ENCODE measurements at places on chromosomes 4 and X.

- peak; percentile 5 for DNase-seq
These were observed 81.9 kb upstream of the QRFPR start for GRCh38 chr4:121462660-121463261.

DNA sequence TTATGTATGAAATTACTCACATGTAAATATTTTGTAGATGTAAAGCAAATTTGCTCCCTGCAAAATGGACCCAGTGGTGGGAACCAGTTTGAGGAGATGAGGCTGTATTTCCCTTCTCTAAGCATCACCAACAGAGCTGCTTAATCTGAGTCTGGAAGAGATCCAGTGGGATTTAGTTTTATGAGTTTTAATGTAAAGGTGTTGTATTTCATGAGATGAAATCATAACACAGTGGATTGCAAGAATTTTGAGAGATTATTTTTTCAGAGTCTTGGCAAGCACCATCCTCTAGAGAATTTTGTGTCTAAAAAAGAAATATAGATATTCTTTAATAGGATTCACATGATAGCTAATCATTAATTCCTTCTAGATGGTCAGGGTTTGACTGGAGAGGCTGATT, 35.6 kb upstream of the SFRP2 start:
- DNase-seq = no peak

DNA sequence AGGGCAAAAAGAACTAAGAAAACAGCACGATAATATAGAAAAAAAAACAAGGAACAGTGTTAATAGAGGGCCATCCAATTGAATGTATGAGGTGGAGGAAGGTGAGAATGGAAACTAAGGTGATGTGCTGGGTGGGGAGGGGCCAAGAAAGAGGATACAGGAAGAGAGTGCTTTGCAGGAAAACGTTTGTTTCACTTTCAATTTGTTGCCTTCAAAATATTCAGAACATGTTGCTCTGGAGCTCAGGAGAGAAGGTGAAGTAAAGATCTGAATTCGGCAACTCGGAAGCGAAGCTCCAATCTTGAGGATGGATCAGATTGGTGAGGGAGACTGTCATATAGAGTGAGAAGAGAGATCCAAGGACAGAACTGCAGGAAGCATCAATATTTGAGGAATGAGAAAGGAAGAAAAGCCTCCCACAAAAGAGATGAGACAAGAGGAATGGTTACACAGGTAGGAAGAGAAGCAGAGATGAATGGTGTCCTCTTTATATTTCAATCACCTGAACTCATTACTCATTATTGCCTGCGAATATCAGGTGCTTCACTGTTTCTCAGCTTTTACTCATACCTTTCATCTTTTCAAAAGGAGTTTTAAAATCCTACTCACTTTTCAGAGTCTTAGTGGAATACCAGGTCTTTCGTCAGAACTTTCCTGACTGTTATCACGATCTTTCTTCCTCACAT, 14.7 kb upstream of the SEC24D start:
- DNase-seq = no peak

GRCh38 chr4:108852691-108853090, 89.8 kb upstream of the ETNPPL start:
- no peak for DNase-seq

- DNase-seq = no peak
These were observed at the start of gene STAG2 for GRCh38 chrX:123961268-123962005. Gene STAG2 (plus strand): TSS chrX:123961706. CDS start chrX:124022628, 60,922 bp downstream.

DNA sequence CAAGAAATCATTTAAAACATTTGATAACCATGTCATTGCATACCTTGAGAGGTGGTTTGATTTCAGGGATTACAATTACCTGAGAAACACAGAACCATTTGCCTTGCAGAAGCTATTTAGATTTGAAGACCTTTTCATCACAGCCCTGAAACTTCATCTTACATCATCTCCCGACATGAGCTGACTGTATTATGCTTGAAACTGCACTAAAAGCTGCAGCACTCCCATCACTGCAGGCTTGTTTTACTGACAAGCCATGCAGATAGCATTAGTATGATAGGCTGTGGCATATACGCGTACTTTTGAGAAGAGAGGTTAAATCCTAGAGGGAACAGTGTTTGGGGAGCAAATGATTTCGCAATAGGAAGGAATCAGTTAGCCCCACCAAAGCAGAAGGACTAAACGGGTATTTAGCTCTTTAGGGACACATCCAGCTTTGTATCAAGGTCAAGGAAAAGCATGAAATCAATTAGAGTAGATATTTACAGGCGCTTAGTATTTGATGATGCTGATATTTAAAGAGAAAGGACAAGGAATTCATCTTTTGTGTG, 133.2 kb upstream of the DIAPH2 start:
- no peak for DNase-seq

GRCh38 chr4:6373541-6374410, 98.6 kb downstream of the PPP2R2C start:
- no peak for DNase-seq

DNA sequence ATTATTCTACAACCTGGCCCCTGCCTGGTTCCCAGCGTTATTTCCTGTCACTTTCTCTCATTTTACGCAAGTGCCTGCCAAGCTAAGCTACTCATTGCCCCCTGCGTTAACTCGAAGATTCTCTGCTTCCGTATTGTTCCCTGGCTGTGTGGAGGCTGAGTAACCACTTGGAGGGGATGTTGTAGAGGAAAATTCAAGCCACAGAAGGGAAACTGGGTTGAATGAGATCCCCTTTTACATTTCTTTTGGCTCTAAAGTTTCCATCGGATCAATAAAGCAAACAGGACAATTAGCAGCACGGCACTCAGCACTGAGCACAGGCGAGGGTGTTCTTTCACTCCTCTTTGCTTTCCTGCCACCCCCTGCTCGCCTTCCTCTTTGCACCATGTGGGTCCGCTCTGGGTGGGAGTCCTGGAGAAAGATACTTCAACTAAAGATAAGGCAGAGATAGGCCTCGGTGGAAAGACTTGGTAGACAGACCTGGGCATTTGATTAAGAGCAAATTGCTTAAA, 4.2 kb upstream of the TMSB4X start:
- no peak for DNase-seq

DNA sequence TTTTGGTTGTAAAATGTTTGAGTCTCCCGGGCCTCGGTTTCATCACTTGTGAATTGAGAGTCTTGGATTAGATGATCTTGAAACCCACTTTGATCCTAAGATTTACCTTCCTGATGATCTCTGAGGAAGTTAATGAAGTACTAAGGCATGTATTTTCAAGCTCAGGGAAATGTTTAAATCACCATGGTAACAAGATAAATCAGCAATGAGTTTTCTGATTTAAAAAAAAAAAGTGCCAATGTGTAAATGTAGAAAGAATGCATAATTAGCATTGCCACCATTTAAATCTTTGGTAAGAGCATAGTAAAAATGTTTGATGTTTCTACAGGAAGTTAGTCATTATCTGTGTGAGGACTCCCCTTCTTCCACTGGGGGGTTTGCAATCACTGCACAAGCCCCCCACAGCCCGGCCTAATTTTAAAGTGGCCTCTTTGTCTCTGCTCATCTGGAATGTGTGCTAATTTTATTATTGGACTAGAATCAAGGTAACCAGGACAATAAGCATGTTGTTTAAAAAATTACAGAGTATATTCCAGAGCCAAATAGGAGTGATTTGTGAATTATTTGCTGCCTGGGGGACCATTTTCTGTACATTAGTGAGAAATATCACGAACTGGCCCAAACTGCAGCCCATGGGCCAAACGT, 93.6 kb downstream of the SLC34A2 start:
- DNase-seq = no peak

DNA sequence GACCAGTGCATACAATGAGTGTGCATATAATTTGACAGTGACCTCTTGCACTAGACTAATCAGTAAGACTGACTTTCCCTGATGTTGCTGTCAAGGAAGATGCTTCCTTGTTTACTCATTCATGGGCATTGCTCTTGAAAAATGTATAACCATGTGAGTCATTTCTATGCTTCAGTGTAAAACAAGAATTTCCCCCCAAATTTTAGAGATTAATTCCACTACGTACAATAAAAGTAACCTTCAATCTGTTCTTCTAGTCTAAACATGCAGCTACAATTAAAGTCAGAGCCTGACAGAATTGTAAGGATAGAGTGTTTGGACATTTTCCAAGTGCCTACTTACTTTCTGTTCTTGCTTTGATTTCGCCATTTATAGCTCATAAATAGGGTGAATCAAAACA, 935.7 kb downstream of the RAPGEF2 start:
- no peak for DNase-seq

DNA sequence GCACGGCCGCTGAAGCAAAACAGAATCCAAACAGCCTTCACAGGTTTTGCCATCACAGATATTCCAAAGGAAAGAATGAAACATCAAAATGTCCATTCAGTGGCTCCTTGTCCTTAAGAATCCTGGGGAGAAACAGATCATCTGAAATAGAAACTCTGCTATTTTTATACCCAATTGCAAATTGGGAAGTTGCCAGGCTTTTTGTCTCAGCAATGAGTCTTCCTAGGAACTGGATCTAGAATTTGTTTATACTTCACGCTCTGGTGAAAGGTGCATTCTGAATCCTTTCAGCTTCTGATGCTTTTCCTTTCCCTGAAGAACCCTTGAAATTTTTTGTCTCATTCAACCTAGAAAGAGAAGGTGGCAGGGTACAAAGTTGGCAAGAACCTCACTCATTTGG, 218.9 kb downstream of the FBXW7 start:
- no peak for DNase-seq

DNA sequence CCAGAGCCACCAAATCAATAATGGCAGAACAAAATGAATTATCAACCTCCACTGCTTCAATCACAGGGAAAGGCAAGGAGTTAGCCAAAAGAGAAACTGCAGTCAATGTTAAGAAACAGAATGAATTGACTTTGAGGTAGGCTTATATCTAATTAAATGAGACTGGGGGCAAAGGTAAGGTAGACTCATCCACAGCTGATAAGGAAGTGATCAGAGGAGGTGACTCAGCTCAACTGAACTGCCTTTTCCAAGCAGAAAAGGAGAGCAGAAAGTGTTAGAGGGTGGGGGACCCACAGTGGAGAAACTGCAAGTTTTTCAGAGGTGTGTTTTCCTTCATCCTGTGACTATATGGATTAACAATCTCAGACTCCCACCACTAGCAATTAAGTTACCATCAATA, 345.8 kb upstream of the PPARGC1A start:
- no peak for DNase-seq

GRCh38 chrX:131841496-131842437, 181.3 kb upstream of the STK26 start:
- peak; percentile 35 for DNase-seq

GRCh38 chr4:168852933-168853713, 156.9 kb downstream of the CBR4 start:
- DNase-seq = no peak

DNA sequence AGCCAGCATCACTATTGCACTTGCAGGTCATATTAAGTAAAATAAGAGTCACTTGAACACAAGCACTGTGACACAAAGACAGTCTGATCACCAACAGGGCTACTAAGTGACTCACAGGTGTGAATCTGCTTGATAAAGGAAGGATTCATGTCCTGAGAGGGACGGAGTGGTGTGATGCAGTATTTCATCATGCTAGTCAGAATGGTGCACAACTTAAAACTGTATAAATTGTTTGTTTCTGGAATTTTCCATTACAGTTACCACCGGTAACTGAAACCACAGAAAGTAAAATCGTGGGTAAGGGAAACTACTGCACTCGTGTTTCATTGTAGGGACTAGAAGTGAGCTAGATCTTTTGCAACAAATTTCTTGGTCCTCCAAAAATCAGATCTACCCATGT, 109.7 kb downstream of the ELOVL6 start:
- no peak for DNase-seq

GRCh38 chr4:166838975-166839614, 395.2 kb downstream of the SPOCK3 start:
- DNase-seq = no peak

DNA sequence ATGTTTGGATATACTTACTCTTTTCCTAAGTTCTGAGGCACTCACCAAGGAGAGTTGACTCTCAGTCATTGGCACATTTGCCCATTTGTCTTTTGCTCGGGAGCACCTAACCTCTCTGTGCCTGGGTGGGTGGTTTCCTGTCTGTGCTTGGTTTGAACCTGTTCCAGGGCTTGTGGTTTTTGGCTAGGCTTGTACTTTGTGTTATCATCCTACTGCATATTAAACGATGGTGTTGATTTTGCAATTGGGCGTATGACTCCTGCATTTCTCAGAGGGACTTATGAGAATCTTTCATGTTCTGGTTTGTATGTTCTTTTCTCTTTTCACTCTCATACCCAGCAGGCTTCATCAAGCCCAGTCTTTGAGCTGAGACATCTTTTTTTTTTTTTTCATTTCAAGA, 161.7 kb downstream of the BTC start:
- no peak for DNase-seq

GRCh38 chrX:70613295-70613694, 168.7 kb downstream of the DLG3 start:
- no peak for DNase-seq

GRCh38 chr4:13849778-13850177, 222.3 kb upstream of the BOD1L1 start:
- DNase-seq = no peak

DNA sequence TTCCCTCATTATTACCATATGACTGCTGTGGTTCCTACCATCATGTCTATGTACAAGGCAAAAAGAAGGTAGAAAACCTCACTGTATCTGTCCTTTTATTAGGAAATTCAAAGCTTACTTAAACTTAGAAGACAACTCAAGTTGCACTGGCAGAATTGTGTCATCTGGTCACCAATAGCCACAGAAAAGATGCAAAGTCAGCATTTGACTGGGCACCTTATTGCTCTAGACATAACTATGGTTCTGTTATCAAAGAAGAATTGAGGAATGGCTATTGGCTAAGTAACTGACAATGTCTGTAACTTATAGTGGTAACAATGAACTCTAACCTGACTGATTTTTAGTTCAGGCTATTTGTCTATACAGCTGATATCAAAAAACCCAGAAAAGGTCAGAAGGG, 45.3 kb downstream of the MAP9 start:
- DNase-seq = no peak

DNA sequence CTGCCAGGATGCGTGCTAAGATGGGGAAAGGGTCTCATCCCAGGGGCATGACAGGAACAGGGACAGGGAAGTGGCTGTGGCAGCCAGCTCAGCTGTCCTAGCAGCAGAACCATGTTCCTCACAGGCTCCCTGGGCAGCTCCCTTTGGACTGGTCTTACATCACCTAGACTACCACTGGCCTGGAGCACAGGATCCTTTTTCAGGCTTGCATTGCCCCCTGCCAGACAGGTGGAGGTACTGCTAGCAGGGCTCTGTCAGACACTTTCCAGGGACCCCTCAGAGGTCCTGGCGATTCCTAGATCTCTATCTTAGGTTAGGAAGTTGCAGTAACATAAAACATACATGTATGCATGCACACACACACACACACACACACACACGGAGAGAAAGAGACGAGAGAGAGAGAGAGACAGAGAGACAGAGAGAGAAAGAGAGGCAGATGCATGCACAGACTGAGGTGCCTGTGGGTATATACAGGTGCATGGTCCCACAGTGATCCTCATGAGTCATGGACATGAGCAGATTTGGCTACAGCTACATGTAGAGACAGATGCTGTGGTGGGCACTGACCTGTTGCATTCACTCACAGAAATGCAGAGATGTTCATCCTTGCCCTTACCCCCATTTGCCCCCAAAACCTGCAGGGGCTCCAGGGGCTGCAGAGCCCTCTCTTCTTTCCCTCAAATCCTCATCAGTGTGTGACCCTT, 63.6 kb downstream of the STARD8 start:
- DNase-seq = peak; percentile 32

GRCh38 chr4:77143091-77143490, 13.9 kb upstream of the CCNG2 start:
- no peak for DNase-seq
